GM12892 (cell line): ENCODE measurements at places on chromosomes 4 and X.

GRCh38 chrX:14920196-14920595 is 47.0 kb downstream of the MOSPD2 start:
- no peak for DNase-seq

DNA sequence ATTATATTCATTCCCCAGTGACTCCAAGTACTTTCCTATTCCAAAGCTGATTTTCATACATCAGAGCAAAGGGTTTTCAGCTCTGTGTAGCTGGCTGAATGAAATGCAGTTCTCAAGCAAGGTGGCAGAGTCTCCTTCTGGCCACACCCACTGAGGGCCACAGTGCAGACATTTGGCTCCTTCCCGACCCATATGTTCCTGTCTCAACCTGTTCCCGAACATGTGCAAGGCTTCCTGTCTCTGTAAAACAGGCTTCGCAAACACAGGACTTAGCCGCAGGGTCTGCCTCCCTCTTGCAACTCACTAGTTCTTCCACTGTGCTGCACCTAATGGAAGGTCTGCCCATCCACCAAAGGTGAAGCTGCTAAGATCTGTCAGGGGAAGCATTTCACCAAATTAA is 249.2 kb downstream of the MID1IP1 start:
- no peak for DNase-seq

DNA sequence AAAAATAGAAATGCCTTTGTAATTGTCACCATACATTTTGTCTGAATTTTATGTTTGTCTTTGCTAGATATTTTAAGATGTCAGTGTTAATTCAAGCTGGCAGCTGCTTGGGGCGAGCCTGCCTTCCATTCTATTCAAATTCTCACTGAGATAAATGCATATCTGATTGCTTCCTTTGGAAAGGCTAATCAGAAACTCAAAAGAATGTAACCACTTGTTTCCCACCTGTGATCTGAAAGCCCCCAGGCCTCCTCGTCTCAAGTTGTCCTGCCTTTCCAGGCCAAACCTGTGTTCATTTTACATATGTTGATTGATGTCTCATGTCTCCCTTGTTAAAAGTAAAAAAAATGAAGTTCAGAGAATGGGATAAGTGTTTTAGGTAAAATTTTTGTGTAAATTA is 318.7 kb upstream of the TECRL start:
- no peak for DNase-seq

DNA sequence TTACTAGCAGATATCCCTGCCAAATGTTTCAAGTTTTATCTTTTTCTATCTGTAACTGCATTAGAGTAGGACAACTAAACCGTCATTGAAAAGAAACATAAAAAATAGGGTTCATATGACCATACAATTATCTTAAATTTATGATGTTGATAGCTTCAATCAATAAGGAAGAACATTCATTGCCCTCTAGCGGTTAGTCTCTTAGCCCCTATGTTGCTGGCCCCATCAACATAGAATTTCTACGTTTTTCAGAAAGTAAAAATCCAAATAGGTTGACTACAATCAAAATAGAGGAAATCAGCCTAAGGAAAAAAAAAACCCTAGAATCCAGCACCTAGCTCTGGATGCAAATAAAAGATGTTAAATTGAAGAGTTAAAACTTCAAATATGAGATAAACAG is 225.1 kb upstream of the ITM2A start:
- no peak for DNase-seq

DNA sequence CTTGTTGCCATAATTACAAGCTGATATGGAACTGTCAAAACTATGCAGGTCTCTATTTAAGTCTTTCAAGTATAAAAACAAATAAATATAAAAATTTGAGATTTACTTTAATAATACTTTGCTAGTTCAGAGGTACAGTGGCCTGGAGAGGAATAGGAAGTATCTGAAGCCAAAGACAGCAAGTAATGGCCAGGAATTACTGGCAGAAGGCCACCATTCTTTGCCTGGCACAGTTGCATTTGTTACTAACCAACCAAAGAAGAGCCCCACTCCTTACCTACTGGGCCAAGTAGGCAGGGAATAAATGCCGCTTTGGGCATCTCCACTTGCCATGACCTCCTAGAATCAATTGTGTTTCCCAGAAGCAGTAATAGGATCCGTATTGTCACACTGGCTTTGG is 13.8 kb upstream of the ADAMTS3 start:
- DNase-seq = no peak

GRCh38 chrX:136529795-136530194 is 2.2 kb upstream of the VGLL1 start:
- DNase-seq = no peak

DNA sequence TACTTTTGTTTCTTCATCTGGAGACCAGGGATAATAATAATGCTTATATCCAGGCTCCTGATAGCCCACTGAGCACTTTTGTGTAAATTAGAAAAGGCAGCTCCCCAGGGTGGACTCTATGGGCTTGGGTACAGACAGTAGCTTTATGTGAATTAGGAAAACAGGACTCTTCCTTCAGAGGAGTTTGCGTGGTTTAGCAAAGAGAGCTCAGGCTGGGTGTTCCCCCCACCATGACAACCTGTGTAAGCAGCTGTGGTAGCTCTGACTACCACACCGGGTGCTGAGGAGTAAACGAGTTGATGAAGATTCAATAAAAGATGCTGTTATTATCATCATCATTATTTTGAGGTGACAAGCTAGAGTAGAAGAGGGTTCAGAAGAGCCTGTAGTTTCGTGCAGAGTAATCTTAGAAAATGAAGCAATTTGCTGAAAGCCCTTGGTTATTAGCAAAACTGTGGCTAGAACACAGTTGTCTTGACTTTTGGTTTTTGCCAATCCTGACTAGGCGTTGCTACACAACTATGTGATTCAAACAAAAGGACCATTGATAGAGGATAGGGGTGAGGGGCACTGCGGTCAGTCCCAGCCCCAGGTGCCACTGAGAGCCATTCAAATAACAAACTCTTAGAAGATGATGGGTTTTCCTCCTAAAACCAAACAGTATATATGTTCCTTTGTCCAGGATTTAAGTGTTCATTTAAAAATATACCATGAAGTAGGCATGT is 60.6 kb upstream of the LIMCH1 start:
- DNase-seq = no peak
